ENCODE measurements at places on chromosomes 5 and 9.

- DNase-seq: no peak
Measured at GRCh38 chr9:130846487-130847305, 11.6 kb downstream of the ABL1 start.

DNA sequence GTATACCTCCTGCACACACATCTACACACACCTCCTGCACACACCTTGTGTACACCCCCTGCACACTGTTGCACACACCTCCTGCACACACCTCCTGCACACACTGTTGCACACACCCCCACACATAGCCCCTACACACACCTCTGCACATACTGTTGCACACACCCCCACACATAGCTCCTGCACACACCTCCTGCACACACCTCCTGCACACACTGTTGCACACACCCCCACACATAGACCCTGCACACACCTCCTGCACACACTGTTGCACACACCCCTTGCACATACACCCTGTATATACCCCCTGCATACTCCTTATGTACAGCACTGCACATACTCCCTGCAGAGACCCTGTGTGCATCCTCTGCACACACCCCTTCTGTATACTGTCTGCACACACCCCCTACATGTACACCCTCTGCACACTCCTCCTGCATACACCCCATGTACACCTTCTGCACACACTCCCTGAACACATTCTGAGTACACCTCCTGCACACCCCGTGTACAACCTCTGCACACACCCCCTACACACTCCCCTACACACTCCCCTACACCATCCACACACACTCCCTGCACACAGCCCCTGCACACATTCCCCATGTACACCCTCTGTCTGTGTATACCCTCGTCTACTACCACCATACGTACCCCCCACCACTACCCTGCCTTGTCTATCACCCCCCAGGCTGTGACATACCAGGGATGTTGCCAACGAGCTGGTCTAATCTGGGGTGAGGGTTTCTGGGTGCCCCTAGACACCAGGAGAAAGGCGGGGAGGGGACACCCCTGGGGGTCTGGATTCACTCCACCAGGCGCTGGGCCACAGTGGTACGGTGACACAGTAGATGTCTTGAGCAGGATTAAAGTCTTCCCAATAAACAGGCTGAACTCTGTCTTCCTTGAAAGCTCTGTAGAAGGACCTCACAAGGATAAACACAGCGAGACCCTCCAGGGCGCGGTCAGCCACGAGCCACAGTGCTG, 1.1 kb upstream of the CEP72 start:
- DNase-seq: no peak

DNA sequence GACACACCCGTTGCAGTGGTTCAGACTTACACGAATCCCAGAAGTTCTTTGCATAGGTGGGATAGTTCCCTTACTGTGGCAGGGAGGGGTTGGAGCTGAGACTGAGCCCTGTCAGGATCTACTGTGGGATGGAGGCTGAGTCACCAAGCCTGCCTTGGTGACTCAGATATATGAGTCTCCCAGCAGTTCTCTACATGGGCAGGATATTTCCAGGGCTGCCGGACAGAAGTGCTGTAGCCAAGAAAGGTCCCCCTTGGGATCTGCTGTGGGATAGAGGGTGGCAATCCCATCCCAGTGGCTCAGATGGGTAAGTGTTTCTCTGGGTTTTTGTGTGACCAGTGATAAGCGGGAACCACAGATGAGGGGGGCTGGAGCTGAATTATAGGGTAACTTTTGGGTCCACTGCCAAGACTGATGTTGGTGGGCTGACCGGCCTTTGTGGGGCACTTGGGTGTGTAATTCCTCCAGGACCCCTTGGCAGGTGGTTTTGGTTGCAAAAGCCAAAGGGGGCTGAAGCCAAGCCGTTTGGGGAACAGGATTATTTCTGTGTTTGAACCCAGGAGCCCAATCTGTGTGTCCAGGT, 18.7 kb downstream of the XRCC4 start:
- DNase-seq: no peak

DNA sequence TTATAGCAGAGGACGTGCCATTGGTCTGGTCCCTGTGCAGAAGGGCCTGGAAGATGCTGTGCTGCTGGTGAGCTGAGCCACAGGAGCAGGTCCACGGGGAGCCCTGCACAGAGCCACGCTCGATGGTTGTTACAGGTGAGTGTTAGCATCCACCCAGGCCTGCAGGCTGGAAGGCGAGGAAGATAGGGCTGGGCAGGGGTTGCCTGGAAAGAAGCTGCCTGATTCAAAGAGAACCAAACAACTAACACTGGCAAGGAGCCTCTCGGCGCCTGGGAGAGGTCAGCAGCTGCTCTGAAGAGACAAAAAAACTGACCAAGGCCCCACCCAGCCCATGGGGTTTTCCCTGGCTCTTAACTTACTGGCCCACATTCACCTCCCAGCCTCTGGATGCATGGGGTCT, 160.2 kb downstream of the MED10 start:
- no peak for DNase-seq

DNA sequence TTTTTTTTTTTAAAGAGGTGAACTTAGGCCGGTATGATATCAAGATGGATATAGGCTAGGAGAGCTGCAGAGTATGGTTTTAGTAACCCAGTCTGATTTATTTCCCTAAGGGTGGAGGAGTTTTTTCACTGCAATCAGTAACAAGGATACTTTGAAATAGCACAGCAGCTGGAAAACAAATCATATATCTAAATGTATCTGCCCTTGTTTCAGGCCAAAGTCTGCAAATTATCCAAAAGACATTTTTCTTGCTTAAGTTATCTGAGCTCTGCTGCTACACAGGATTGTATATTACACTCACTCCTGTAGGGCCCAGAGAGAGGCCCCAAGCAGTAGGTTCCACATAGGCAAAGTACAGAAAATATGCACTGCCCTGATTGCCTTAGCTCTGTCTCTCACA, 222.4 kb downstream of the NTRK2 start:
- DNase-seq: no peak

DNA sequence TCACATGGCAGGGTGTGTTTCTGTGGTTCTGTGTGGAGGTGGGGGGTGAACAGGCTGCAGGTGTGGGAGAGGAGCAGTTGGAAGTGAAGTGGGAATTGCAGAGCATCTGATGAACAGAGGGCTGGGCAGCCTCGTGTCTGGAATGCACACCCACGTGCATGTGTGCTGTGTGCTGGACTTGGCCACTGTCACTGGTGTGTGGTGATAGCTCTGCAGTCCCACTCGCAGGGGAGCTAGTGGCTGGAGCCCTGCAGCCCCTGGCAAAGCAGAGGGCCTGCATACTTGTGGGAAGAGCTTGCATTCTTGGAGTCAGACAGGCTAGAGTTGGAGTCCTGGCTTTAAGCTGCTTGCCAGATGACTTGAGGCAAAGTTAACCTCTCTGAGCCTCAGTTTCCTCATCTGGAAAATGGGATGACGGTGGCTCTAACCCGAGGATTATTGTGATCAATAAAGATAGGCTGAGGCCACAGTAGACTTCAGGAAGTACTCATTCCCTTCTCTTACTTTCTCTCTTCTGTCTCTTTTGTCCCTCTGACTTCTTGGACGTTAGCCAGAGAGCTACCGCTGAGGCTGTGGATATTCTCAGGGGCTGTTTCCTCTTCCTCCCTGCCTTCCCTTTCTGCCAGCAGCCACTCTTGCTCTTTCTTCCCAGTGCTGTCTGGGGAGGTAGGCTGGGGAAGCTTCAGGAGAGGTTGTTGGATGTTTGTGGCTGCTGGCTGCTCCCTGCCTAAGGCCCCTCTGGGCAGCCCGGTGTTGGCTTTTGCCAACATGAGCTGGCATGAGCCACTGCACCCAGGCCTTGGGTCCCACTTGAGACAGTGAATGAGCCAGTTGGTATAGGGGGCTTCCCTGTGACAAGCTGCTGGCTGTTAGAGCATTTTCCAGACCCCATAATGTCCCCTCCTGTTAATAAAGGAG, 18.3 kb downstream of the PSAT1 start:
- no peak for DNase-seq

- DNase-seq: no peak
Measured at GRCh38 chr5:121399879-121400278, 451.8 kb upstream of the FTMT start.

GRCh38 chr5:9776525-9776924, 146.4 kb upstream of the TAS2R1 start:
- no peak for DNase-seq

DNA sequence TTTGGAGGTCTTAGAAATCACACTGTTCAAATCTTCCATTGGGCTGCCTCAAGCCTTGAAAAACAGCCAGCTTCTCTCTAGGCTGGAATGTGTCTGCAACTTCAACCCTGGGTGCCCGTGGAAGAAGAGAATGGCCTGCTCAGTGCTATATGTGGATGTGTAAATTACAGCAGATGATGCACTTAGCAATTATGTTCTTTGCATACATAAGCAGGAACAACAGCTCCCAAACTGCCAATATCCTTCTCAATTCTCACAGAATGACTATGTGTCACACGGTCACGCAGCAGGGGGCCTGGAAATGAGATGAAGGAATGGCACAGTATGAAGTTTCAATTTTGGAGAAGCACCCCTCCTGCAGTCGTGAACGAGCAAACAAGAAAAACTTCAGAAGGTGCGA, 175.2 kb upstream of the SMARCA2 start:
- no peak for DNase-seq

GRCh38 chr9:61673664-61674381, 484.0 kb downstream of the SPATA31A7 start:
- DNase-seq: no peak

- DNase-seq: no peak
Measured at GRCh38 chr9:1042466-1042865, 7.7 kb upstream of the DMRT2 start.

DNA sequence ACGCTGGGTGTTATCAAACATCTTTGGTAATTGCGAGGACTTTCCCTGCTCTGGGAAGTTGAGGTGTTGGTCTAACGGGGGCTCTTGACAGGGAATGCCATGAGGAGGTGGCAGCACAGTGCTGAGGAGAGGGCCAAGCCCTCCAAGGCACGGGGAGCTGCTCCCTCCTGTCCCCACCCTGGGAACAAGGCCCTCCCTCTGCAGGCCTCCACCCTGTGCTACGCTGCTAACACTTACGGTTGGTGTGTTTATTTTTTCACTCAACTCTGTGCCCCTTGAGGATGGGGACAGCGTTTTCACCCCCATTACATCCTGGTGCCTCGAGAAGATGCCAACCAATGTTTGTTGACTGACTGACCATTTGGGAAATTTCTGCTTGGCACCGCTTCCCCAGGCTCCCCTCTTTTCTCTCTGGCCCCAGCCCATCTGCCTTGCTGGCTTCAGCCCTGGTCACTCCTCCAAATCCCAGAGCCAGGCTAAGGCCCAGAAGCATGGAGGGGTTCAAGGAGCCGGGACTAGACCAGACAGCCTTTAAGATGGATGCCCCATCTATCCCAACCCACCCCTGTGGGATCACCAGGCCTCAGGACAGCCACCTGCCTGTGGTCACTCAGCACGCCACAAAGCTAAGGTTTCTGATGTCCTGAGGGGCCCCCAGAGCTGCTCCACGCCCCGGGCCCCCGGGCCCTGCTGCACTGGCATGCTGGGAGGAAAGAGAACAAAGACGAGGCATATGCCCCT, 125.7 kb downstream of the BARX1 start:
- DNase-seq: no peak

DNA sequence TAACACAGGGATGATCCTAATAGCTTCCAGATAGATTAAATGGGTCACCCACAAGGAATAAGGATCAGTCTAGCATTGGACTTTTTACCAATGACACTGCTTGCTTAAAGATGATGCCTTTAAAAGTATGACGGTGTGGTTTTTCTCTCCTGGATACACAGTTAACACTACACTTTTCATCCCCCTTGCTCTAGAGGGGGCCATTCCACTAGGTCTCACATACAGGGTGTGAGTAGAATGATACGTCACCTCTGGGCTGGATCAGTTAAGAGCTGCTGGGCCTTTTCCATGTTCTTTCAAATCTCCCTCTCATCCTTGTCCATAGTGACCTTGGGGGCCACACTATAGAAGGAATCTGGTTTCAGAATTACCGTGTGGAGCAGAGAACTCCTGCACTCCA, 140.6 kb downstream of the FSTL4 start:
- no peak for DNase-seq

GRCh38 chr9:93578844-93579243, 2.5 kb downstream of the PHF2 start:
- no peak for DNase-seq

DNA sequence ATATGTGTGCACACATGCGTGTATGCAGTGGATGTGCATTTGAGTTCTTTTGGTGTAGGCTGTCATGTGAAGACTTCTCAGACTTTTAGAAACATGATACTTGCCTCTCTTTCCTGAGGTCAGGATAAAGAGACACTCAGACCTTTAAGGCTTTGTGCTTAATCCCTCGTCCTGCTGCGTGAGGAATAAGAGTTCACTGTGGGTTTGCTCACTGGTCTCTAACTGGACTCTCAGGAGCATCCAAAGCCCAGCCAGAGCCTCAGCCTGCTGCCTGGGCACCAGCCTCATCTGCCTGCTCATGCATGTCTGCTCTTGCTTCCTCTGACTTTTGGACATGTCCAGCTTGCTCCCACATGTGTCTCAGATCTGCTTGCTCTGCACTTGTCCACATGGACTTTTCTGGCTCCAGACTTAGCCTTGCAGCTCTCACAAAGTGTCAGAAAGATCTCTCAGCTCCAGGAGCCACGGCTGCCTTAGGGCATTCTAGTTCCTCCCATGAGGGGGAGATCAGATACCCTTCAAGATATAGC, 65.1 kb upstream of the ZNF366 start:
- DNase-seq: no peak

DNA sequence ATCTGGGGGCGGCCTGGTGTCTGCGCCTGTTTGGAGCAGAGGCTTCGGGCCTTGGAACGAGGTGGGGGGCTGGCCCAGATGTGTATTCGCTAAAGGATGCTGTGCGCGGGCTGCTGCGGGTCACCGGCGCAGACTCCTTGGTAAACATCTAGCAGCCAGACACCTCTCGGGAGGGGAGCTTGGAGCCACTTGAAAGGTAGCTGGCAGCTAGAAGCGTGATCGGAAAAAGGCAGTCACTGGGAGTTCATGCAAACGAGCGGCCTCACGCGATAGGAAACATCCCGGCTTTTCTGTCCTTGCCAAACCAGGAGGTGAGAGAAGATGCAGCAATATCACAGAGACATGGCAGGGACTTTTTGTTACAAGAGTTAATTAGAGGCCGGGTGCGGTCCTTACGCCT, 8.1 kb downstream of the LAMC3 start:
- DNase-seq: no peak

- DNase-seq: no peak
Measured at GRCh38 chr5:173472164-173472563, 143.9 kb upstream of the STC2 start.

DNA sequence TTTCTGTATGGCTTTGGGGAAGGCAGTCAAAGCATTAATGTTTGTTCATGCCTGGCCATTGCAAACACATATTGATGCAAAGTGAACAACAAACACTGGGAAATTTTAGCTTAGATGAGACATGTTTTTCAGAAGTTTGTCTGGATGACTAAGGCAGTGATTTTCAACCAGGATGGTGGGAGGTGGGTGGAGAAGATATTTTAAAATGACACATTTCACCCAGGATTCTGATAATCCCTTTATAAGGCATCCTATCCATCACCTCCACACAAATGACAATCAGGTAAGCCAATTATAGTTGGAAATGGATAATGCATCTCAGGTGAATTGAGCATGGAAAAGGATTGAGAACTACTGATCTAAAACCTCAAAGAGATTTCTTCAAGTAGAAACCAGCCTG, 57.4 kb upstream of the SV2C start:
- DNase-seq: no peak

Data from stimulated activated CD8-positive, alpha-beta memory T cell treated with anti-CD3 and anti-CD28 coated beads, Interleukin-4, amount 100 ng/mL, for 1 hour (primary cell).